GOT3 (cell line): ENCODE measurements at places on chromosomes 4 and X.

GRCh38 chr4:14157262-14157661 lies 529.7 kb upstream of the BOD1L1 start:
- no peak for DNase-seq

DNA sequence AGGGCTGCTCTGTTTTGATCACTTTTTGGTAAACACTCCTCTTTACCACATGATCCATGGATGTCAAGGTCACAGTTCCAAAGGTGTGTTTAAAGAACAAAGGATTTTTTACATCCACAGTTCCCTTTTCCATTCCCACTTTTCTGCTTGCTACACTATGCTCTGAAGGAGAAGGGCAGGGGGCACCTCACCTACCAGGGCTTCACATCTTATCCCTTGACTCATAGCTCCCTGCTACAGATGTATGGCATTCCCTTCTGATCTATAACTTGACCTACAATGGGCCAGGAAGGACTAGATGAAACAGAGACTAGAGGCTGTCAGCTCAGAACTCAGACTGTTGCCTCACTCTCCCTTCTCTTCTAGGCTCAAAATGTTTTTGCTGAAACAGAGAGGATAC lies 233.1 kb upstream of the RPS6KA3 start:
- no peak for DNase-seq

DNA sequence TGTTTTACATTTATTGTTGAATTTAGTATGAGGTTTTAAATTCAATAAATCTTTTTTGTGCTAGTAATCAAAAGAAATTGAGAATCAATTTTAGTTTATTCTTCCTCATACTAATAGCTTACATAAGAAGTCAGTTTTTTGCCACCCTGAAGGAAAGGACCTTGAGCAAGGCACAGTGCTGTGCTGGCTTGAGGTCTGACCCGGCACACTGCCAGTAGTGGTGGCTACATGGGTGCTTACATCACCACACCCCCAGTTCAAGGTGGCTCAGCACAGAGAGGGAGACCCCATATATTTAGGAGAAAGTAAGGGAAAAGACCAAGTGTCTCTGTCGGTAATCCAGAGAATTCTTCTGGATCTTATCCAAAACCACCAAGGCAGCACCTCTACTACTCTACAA lies 86.0 kb upstream of the LANCL3 start:
- DNase-seq, result no peak

- DNase-seq, result no peak
Measured at GRCh38 chrX:77975755-77976154, 6.3 kb upstream of the PGAM4 start.

GRCh38 chr4:165325732-165326512 lies 1.5 kb upstream of the MSMO1 start:
- peak; percentile 2 for DNase-seq

DNA sequence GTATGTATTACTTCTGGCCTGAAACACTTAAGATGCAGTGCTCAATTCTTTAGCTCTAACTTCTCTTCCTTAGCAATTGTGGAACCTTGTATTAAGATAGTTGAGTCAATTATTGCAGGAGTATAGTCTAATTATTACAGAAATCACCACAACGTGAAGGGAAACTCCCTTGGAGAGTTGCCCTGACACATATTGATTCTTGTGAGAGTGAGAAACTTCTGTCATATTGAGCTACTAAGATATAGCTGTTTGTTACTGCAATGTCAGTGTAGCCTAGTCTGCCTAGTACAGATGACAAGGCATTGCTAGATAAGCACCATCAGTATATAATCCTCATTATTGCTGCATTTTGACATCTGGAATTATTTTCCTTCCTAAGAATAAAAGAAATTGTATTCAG lies 82.7 kb upstream of the TEX13C start:
- DNase-seq, result no peak

GRCh38 chr4:23233596-23233995 lies 540.9 kb downstream of the GBA3 start:
- no peak for DNase-seq

DNA sequence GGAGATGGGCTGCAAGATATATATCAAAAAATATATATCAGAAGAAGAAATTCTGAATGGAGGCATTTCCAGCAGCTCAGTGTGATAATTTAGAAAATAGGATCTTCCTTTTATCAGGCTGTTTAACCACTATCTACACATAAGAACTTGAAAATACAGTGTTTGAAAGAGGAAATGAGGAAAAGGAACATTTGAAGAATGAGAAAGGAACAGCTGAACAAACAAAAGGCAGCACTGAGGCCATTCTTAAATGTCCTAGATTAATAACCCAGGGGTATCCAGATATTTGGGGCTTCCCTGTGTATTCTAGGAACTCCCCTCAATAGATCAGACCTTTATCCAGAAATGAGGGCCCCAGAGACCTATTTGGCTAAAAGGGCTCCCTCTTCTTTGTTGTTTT lies 4.1 kb downstream of the SLC39A8 start:
- no peak for DNase-seq

DNA sequence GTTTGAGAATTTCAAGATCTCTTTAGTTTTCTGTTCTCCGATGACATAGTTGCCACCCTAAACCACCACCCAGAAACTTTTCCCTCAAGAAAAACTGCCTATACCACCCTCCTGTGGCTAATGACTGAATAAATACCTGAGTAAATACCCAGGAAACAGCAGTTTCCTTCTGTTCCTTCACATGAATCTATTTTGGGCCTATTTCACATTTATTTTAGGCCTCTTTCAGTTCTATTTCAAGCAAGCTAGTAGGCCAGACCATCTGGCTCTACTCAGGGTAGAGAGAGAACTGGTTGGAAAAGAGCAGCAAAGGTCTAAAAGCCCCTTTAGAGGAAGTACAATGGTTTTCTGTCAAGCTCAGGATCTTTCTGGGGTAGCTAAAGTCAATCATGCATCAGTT lies 23.4 kb downstream of the ARHGEF9 start:
- no peak for DNase-seq

GRCh38 chr4:93825551-93826216 lies 2.9 kb upstream of the ATOH1 start:
- DNase-seq, result no peak

GRCh38 chr4:1192091-1192492 lies 19.7 kb upstream of the SPON2 start:
- DNase-seq, result peak; percentile 40

DNA sequence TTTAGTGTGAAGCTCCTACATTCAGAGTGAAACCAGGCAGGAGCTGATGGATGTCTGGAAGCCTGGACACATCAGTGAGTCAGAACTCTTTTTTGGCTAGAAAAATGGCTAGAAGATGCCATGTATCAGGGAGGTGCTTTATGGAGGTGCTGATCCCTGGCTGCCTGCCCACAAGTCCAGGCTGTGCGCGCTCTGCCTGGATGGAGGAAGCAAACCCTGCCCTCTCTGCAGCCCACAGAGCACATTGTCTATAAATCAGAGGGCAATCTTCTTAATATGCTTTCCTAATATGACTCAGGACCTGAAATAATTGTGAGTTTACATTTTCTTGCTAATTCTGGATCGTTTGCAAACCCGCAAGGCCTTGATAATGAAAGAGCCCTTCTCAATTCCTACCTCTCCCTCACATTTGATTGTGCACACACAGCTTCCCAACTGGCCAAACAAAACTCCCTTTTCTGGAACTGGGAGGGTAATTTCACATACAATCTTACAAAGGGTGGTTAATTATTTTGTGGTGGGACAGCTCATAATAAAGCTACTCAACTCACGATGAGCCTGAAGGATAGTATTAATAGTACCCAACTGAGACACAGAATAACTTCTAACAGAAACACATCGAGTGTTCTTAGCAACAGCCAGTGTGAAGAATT lies 11.7 kb downstream of the MFAP3L start:
- no peak for DNase-seq

GRCh38 chr4:182978152-182978827 lies 61.1 kb upstream of the DCTD start:
- DNase-seq, result no peak

DNA sequence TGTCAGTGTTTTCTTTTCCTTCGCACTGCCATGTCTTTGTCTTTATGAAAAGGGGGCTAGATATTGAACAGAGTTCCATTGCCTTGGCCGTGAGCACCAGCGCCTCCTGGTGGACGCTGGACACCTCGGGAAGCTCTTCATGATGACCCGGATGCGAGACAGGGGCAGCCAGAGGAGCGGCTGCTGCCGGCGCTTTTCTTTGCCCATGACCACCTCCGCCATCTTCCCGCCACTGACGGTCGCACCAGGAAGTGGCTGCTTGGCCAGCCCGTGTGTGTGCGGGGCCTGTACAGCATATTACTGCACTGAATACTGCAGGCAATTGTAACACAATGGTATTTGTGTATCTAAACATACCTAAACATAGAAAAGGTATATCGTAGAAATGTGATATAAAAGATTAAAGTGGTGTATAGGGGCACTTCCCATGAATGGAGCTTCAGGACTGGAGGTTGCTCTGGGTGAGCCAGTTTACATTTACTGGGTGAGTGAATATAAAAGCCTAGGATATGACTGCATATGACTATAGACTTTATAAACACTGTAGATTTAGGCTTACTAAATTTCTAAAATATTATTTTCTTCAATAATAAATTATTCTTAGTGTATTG lies 15.8 kb upstream of the GRIA2 start:
- DNase-seq, result no peak

- DNase-seq, result no peak
Measured at GRCh38 chr4:45323453-45324058, 597.2 kb upstream of the GNPDA2 start.

DNA sequence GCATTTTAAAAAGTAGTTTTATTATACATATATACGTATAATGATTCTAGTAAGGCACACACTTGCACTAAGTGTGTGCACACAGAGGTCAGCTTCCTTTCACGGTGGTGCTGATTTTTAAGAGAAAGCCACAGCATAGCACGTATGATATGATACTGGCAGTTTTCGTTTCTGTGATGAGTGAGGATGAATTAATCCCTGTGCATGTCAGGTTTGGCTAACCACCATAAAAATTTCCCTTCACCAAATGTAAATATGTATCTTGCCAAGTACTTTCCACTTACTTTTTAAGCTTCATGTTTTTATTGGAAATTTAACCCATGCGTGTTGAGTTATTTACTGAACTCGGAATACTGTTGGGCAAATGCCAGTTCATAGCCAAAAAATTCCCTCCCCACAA lies 84.6 kb downstream of the SYNPO2 start:
- DNase-seq, result no peak

DNA sequence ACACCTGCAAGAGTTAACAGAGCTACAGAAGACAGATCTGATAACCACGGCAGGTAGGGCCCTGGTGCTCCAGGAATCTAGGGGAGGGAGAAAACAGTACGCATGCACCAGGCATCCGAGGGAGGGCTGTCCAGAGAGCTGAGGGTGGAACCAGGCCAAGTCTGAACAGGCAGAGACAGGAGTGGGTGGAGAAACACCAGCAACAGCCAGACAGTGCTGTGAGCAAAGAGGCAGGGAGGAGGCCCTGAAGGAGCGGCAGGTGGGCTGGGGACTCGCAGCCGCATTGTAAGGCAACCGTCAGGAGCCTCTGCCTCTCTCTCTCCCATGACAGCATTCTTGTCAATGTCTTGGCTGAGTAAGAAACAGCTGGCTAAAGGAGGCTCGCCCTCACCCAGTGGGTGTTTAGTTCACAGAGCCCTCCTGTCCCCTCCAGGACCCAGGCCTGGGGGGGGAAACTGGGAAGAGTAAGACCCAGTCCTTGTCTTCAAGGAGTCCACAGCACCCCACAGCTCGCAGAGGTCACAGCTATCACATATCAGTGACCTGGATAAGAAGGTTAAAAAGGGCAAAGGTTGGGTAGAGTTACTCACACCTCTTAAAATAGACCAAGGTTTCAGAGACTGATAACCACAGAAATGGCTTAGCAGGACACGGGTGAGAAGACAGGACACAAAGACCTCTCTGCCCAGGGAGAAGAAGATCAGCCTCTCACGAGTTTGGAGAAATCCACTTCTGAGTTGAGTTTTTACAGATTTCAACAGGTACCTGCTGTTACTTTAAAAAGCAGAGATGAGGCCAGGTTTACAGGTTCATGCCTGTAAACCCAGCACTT lies 10.5 kb downstream of the ACSL1 start:
- DNase-seq, result no peak

- DNase-seq, result no peak
Measured at GRCh38 chr4:53646795-53647194, 55.5 kb upstream of the LNX1 start.

DNA sequence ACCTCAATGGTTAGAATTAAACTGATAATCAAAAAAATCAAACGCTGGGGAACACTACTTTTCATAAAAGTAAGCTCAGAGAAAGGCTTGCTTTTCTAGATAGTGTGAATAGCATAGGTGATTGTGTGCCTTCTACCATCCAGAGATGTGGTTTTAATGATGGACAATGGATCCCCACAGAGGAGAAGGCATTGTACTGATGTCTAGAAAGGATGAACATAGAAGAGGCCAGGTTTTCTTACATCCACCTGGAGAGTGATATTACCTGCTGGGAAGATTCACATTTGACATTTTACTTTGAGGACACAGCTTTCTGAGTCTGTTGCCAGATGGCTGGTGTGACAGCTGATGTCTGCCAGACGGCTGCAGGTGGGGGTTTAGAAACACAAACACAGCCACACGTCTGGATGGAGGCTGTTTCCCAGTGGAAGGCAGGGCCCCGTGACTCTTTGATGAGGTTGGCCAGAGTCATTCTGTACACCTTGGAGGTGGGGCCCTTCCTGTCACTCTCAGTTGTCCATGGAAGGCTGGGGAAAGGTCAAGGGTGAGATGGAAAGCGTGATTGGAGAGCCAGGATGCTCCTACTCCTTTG lies 114.4 kb downstream of the PSAPL1 start:
- DNase-seq, result no peak

DNA sequence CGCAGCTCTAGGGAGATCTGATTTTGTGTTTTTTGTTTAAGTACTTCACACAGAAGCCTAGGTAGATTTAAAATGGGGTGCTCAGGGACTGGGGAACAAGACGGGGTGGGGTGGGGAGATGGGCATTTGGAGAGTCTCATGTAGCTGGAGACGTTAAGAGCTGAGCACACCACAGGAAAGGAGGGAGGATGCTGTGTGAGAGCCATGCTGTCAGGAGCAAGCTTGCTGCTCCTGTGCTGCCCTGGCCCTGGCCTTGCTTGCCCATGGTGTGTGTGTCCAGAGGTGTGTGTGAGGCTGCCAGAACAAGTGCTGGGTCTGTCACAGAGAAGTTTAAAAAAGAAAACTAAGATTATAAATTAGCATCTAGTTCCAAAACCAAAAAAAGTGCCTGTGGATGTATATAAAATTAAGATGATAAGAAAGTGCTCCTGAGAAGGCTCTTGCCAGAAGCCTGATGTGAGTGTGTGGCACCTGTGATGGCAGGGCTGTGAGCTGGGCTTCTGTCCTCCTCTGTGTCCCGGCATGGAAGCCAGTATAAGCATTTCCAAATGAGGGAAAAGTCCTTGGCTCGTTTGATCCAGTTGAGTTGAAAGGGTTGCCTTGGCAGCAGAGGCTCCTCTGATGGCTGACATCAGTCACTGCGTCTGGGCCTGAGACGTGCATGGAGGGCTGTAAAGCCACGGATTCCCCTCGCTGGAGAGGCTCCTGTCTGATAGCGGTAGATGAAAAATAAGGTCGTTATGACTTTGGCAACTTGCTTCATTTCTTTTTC lies 63.5 kb downstream of the NELFA start:
- DNase-seq, result no peak

DNA sequence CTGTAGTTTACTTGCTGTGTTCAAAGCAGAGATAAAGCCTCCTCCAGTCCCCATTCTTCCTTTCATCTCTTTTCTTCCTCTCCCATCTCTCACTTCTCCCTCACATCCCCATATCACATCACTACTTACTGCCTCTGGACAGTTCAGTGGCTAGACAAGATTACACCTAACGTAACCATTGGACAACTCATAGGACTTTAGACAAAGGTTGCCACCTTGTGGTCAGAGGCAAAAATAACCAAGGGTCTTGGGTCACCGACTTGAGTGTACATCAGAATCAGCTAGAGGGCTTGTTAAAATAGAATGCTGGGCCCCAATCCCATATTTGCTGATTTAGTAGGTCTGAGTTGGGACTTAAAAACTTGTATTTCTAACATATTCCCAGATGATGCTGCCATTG lies 109.3 kb upstream of the DGKK start:
- no peak for DNase-seq
